ENCODE measurements at places on chromosomes 7 and 10.

DNA sequence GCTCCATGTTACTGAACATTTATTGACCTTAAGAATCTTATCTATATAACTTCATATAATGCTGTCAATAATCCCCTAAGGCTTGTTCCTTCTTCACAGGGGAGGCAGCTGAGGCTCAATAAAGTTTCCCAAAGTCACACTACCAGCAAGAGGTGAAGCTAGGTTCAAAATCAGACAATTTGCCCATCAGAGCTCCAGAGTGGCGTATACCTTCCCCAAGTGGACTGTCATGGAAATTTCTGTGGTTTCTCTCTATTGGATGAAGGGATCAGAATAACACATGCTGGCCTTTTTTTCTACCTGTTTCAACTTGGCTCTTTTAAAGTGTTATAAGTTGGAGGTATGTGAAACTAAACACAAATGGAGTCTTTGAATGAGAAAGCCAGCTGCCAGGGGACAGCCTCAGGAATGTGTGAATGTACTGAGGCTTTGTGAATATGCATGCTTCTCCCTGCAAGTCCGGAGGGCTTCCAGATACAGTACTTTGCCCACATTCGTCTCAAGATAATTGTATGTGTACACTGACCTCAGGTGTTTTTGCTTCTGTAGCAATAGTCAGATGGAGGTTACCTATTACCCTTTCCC, 656.3 kb upstream of the CELF2 start:
- no peak for DNase-seq

GRCh38 chr10:15084502-15084922, 4.1 kb downstream of the ACBD7 start:
- no peak for DNase-seq

DNA sequence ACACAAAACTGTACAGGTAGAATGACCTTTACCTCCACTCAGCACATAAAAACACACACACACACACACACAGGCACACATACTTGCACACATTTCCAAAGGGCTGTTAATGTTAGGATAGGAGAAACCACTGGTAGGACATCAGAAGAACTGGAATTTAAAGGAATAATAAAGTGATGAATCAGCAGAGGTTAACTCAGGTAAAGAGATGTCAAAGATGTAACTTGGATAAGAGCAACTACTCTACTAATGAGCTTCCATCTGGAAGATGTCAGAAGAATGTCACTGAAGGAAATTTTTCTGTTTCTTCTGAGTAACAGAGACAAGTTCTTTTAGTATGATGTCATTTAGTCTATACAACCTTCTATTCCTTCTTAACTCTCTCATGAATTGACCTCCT, 26.4 kb upstream of the GPR37 start:
- no peak for DNase-seq

DNA sequence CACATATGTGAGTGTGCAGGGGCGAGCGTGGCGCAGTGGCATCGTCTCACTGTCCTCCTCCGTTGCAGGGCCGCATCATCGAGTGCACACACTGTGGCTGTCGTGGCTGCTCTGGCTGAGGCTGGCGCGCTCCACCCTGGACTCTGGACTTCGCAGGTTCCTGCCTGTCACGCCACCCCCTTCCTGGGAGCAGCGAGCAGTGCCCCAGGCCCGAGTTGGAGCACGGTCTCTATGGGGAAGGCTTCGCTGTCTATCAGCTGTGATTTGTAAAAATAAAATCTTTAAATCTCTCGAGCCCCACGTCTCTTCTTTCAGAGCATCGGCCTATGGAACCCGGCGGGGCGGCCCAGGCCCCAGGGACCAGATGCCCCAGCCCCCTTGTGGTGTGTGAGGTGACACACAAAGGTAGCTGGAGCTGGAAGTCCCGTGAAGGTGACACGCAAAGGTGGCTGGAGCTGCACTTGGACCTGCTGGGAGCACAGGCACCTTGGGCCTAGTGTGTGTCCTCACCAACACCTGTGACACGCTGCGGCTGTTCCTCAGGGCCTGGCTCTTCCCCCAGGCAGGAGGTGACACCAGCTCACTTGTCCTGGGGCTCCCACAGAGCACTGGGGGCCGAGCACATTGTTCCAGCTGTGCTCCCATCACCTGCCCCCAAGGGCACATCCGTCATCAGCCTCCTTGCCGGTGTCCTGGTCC, 10.7 kb downstream of the BUD31 start:
- DNase-seq = no peak

DNA sequence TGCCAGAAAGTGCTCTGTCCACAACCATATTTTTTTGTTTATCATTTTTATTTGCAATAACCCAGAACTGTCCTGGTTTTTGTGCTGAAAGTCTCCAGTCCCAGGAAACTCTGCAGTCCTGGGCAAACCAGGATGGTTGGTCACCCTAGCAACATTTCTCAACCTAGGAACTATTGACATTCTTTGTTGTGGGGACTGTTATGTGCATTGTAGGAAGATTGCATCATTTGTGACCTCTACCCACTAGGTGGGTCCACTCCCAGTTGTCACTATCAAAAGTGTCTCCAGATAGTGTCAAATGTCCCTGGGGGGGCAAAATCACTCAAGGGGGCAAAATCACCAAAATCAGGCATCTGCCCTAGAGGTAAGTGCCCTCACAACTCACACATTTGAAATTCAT, 14.0 kb upstream of the SRI start:
- DNase-seq = no peak

GRCh38 chr10:94251098-94251497, 111.6 kb downstream of the NOC3L start:
- no peak for DNase-seq

DNA sequence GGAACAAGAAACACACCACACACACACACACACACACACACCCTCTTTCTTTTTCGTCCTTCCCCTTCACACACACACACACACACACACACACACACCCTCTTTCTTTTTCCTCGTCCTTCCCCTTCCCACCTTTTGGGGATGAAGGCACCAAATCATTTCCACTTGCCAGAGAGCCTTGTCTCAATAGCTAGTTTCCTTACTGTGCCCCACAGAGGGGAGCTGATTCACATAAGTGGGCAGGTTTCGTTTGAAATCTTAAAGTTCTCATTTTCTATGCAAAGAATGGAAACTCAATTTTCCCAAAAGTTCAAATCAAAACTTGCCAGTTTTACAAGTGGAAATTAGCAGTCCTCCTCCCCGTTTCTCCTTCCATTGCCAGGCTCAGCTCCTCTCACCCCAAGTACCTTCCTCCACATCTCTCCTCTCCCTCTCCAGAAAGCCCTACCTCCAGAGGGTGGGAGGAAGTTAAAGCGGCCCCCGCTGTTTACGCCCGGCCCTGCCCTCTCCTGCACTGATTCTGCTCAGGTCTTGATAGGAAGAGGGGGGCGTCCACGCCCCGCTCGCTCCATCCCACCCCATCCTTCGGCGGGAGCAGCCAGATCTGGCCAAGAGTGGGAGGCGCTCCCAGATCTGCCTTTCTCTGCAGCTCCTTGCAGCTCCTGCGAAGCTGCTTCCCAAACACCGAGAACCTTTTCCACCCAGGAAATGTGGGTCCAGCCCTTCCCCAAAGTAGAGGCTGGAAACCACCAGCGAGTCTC, 1.3 kb downstream of the CTTNBP2 start:
- DNase-seq = no peak

- DNase-seq = no peak
Observed at GRCh38 chr7:107103369-107103768, 58.9 kb downstream of the PRKAR2B start.

- no peak for DNase-seq
Observed at GRCh38 chr10:90738885-90739284, 119.0 kb downstream of the HTR7 start.

DNA sequence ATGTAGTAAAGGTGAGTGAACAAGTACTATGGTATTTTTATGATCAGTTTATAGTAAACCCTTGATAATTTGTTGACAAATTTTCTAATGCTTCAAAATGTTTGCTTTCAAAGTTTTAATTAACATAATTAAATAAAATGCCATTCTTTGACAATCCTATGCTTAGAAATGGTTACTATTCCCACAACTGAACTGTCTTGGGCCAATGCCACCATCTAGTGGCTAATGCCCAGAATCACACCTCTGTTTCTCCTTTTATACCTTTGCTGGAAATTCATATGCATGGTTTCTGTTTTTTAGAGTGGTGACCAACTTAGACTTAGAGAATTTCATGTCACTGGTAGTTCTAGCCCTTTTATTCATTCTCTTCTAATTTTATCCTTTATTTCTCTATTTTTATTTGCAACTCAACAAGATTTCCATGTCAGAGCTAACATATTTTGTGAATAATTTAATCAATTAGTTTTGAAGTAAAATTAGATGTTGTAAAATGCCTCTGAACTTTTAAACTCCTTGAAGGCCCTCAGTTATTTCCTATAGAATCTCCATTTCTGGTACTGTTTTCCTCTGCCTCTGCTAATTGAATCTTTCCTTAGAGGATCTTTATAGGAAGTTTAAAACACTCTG, 31.1 kb downstream of the PCGF5 start:
- peak; percentile 18 for DNase-seq

- DNase-seq = no peak
Observed at GRCh38 chr10:72038458-72039001, 49.8 kb downstream of the SPOCK2 start.

DNA sequence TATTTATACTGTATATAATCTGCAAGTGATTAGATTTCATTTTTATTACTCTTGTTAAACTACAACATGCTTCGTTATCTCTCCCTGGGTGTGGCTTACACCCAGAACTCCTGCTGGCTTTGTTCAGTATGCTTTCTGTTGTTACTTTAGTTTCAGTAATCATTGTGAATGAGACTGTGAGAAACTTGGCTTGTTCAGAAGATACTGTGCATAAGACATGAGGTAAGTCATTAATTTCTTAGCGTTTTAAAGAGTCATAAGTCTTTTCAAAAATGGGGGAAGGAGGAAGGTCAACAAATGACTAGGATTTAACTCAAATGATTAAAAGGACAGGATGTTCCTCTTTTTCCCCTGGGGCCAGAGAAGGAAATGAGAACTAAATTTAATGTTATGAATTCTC, 11.6 kb upstream of the ADD3 start:
- no peak for DNase-seq

GRCh38 chr7:86598721-86599120, 45.0 kb upstream of the GRM3 start:
- DNase-seq = no peak

- DNase-seq = no peak
Observed at GRCh38 chr10:63421591-63421990, 44.2 kb downstream of the JMJD1C start.

- DNase-seq = no peak
Observed at GRCh38 chr7:159040912-159041711, 103.6 kb downstream of the VIPR2 start.

DNA sequence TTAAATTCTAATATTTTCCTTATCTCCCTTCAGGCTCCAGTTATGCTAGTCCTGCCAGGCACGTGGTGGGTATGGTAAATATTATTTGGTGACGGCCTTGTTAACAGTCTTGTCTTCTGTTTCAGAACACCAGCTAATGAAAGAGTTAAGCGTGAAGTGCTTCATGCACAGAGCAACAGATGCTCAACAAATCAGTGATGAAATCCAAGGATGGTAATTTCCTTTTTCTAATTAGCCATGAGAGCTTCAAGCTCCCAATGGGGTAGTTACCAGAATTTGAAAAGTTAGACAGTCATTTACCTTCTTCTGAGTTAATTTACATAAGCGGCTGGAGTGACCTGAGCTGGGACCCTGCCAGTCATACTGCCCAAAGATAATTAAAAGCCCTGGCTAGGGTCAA, 1.9 kb upstream of the OTUD1 start:
- no peak for DNase-seq

DNA sequence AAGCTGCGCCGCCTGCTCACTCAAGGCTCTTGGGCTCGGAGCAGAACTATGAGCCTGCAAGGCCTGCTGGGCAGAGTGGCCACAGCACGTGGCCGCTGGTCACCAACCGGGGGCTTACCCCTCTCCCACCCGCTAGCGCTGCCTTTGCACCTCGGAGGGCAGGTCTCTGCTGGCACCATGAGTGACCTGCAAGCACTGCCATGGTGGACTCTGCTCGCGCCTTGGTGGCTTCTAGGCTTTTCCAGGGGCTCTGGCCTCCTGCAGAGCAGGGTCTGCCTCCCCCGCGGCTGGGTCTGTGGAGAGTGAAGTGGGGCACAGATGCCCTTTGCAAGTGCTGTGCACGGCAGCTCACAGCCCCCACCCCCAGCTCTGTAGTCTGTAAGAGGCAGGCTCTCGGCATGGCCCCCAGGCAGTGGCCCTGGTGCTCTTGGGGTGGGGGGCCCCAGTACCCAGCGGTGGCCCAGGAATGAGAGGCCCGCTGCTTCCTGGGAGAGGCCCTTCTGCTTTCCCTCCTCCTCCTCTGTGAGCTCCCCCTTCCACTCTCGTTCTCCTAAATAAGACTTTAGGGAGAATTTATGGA, 119.6 kb downstream of the INPP5A start:
- no peak for DNase-seq

- DNase-seq = no peak
Observed at GRCh38 chr10:83542774-83543411, 596.4 kb upstream of the GHITM start.

- DNase-seq = no peak
Observed at GRCh38 chr10:16360425-16360824, 76.4 kb upstream of the PTER start.

DNA sequence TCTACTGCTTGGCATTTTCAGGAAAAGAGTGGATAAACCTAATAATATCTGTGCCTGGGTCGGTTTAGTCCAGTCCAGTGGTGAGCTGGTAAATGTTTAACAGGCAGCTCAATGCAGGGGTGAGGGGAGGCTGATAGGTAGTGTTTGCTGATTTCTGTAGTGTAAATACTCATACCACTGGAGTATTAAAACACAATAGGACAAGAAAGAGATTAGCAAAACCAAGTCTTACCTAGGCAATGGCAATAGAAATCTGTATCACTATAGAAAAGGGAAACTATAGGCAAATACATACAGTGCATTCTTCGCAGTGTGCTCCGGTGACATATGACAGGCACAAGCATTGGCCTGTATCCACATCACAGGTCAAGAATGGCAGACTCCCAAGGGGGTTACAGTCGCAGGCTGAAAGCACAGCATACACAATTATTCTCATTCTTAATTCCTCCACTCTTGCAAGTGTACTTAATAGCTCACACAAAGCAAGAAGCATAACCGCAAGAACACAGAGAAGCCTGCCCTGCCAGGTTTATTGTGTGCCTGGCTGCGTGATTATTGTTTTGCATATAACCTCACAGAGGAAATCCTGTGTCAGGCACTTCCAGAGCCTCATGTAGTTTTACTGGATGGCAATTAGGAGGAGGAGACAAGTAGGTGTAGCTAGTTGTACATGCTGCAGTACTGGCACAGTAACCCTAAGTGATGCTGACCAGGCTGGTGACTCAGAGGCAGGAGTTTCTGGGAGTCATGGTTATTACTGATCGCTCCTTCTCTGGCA, 35.0 kb downstream of the LAMB4 start:
- no peak for DNase-seq

DNA sequence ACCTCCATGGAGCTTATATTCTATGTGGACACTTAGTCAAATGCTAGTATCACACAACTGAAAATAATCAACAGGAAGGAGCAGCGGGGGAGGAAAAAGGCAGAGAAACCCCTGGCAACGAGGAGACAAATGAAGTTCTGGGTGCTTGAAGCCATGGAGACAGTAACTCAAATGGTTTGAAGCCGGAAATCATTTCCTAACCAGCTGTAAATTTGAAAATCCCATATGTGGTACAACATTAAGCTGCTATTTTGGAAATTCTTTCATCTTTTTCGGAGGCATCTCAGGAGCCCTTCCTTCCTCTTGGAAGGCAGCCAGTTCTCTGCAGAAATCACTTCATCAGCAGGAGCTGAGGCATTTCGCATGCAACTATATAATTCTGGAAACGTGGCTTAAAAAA, 91.4 kb downstream of the PPP1R3C start:
- no peak for DNase-seq

All from activated CD4-positive, alpha-beta T cell treated with anti-CD3 and anti-CD28 coated beads for 24 hours (primary cell).